ENCODE measurements at places on chromosomes 7 and 10.

DNA sequence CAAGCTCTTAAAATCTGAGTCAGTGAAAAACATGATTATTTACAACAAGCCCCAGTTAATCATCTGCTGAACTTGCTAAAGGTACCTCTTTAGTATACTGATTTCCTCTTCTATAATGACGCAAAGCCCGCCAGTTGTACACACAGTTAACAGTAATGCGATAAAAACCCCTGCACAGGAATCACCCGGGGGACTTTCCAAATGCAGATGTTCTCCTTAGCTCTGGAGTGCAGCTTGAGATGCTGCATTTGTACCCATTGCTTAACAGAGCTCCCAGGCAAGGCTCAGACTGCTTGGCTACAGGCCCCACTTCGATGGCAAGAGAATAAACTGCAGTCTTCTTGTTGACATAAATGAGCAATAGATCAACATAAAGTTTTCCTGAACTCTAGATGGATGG is 279.6 kb upstream of the HGF start:
- no peak for DNase-seq

GRCh38 chr10:102066399-102067088 is 1.4 kb downstream of the HPS6 start:
- no peak for DNase-seq

DNA sequence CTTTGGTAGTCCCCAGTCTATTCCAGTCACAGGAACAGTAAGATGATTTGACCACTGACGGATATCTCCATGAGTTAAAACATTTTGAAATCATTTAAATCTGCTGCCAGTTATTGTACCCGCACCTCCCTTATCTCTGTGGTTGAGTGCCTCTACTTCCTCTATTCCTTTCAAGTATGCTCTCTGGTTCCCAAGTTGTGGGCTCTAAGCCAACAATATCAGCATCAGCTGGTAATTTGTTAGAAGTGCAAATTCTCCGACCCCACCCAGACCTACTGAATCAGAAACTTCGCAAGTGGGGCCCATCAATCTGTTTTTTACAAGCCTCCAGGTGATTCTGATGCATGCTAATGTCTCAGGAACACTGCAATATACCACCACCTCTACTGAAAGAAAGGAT is 235.5 kb downstream of the CCSER2 start:
- DNase-seq, result no peak

DNA sequence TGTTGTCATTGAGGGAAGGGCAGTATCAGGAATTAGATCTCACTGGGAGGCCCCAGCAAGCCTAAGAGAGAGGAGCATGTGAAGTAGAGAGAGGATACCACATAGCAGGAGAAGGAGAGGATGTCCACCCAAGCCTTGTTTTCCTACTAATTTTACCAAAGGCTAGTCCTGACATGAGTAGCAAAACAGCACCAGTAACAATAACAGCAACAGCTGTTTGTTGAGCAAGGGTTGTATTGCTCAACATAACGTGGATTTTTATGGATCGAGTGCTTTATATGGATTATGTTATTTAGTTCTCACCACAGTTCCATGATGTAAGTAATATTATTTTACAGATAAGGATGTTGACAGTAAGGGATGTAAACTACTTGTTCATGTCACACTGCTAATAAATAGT is 135.2 kb upstream of the DLX6 start:
- no peak for DNase-seq

DNA sequence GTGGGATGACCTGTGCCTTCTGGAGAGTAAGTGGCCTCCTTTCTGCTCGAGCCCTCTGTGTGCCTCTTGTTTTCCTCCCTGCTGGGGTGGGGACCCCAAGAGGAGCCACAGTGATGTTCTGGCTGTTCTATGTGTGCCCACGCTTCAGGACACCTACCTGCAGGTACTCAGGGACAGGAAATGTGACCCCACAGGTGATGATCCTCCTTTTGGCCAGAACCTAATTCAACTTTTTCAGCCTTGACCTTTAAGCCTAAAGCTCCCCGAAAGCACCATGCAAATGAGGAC is 70.3 kb downstream of the VWA2 start:
- DNase-seq, result no peak

DNA sequence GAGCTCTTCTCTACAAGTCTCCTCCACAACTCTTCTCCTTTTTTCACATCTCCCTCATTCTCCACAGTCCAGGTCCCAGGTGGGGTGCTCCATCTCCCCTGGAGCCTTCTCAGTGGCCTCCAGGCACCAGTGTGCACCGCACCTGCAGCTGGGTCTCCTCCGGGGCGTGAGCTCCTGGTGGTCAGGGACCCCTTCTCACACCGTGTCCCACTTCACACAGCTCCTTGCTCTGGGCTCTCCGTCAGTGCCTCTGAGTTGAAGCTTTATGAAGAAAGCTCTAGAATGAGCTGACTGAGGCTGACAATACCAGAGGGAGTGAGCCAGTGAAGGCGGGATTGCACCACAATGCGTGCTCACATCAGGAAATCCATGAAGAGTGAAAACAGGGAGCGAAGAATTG is 290.2 kb downstream of the DNAJB6 start:
- DNase-seq, result no peak

DNA sequence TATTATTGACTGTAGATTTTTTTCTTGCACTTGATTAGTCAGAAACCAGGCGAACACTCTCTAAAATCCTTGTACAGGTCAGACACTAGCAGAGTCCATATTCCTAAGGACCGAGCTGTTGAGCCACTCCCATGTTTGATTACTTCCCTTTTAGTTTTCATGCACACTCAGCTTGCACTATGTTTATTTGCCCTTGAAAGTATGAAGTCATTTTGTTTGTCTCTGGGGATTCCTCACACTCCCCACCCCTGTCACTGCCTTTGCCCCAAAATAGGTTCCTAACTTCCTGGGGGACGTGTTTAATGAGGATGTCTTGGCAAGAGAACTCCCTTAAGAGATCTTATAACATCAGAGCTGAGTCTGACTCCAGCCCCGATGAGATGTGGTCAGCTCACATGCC is 182.1 kb downstream of the EVX1 start:
- no peak for DNase-seq

Data from NCI-H748 treated with DMSO at 0.1 percent for 48 hours (cell line).